ENCODE measurements at places on chromosomes 1 and 21.
A peak's percentile ranks its signal among the peaks of the same experiment; 100 is the strongest.

GRCh38 chr1:240212556-240212955, 120.9 kb downstream of the FMN2 start:
- DNase-seq: peak; percentile 52

DNA sequence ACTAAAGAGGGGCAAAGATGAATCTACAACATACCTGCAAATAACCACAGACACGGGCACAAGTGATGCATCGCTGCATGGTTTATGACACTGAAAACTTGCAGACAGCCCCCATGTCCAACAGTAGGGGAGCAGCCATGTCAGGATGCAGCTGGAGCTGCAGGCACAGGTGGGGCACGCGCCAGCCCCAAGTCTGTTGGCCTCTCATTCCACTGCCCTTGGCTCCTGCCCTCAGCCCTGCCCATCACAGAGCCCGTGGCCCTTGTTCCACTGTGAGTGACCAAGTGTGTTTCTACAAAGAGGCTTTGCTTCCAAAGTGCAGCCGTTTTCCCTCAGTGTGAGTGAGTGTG, 3.2 kb upstream of the PADI4 start:
- no peak for DNase-seq

DNA sequence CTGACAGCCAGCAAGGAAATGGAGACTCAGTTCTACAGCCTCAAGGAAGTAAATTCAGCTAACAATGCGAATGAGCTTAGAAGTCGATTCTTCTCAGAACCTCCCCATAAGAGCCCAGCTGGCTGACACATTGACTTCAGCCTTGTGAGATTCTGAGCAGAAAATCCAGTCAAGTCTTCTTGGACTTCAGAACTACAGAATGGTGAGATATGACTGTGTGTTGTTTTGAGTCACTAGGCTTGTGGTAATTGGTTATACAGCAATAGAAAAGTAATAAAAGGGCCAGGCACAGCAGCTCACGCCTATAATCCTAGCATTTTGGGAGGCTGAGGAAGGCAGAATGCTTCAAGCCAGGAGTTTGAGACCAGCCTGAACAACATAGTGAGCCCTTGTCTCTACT, 161.8 kb upstream of the IVNS1ABP start:
- DNase-seq: no peak

DNA sequence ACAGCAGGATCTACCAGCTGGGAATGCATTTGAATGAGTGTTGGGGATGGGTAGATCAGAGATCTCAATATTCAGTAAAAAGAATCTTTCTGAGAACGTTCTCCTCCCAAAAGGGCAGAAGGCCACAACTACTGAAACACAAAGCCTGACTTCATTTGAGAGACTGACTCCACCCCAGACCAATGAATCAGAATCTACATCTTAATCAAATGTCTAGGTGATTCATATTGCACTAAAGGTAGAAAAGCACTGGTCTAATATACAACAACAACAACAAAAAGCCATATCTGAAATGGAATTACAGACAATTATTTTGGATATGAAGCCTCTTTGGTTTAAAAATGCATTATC, 123.9 kb downstream of the SMYD3 start:
- DNase-seq: no peak

DNA sequence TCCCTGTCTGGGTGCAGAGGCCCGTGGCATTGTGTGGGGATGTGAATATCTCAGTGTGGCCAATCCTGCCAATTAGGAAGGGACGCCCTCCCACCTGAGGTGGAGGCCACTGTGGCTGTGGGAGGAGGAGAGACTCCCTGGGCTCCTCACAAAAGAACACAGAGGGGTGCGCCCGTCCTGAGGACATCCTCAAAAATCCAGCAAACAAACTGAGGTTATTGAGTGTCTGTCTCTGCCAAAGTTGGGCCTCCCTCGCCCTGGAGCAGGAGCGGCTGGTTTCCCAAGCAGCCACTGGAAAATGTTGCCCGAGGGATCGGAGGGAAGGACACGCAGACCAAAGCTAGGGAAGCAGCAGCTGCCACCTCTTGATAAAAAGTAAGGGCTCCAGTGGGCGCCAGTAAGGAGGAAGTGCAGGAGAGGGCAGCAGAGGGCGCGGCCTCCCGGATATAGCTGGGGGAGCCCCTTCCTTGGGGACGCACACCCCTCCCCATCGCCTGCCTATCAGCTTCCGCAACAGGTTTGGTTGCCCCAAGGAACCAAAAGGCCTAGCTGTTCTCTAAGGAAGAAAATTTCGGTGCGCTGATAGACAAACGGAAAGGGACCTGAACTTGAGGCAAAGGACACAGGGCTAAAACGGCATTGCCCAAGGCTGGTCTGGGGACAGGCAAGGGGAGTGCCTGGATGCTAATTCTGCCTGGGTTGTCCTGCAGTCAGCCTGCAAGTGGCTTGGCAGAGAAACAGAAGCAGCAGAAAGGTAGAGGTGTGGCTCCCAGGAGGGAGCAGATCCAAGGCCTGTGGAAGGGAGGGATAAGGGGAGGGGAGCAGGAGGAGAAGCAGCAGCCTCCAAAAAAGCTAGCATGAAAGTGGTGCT, 1.7 kb upstream of the GRIK3 start:
- DNase-seq: no peak

GRCh38 chr1:199002661-199003060, 363.8 kb downstream of the PTPRC start:
- DNase-seq: peak; percentile 29

GRCh38 chr1:164712131-164713036, 153.4 kb downstream of the PBX1 start:
- no peak for DNase-seq

- no peak for DNase-seq
Observed at GRCh38 chr1:98766255-98766654, 104.7 kb downstream of the SNX7 start.

DNA sequence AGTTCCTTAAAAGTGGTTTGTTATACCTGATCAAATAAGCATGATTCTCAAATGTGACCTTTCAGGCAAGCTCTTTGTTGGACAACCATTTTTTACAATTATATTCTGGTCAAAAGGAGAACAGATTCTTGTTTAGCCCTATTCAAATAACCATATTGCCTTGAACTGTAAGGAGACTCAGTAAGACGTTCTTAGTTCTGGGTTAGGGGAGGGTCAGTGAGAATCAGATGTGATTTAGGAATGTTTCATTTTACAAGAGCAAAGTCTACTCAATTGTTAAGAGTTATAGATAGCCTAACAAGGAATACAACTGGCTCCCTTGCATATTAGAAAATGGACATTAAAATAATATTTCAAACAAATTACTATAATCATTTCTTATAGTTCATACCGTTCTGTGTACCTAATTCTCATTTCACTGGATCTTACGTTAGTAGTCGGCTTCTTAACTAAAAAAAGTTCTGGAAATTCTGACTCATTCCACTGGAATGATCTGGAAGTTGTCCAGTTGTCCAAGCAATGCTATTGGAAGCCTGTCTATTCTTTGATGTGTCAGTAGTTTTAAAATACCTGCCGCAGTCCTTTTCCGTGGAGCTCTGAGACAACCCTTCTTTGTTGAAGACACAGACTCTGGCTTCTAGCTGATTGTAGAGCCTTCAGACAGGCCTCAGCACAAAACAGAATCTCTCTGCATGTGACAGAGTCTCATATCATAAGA, 88.8 kb downstream of the MAST2 start:
- DNase-seq: peak; percentile 80

- DNase-seq: no peak
Observed at GRCh38 chr1:96926176-96926575, 204.6 kb downstream of the PTBP2 start.

DNA sequence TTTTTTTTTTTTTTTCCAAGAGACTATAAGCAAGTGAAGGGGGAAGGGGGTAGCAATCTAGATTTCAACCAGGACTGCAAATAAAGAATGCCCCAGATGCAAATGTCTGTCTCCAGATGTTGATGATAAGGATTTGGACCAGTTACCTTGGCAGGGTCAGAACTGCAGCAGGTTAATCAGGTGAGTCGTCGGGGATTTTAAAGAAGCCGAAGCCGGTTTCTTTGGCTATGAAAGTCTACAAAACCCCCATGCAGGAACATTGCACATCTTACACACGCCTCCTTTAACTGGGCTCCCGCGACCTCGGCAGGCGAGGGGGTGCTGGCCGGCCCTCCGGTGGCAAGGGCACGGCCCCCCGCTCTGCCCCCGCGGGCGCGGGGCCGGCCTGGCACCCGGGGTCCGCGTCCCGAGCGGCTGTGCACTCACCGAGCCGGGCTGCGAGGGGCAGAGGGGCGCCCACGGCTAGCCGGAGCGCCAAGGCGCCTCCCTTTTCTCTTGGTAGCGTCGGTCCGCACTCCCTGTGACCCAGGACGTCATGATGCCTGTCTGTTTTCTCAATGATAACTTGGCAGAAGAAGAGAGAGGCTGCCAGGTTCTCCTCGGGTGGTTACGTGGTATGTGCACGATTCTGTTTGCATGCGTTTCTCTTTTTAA, 366.3 kb upstream of the ESRRG start:
- DNase-seq: peak; percentile 14

GRCh38 chr1:54309631-54310366, 96.4 kb downstream of the SSBP3 start:
- DNase-seq: no peak

GRCh38 chr1:228940926-228941325, 205.6 kb downstream of the RHOU start:
- DNase-seq: no peak

GRCh38 chr1:111270771-111271463, 19.7 kb upstream of the CHIA start:
- no peak for DNase-seq

DNA sequence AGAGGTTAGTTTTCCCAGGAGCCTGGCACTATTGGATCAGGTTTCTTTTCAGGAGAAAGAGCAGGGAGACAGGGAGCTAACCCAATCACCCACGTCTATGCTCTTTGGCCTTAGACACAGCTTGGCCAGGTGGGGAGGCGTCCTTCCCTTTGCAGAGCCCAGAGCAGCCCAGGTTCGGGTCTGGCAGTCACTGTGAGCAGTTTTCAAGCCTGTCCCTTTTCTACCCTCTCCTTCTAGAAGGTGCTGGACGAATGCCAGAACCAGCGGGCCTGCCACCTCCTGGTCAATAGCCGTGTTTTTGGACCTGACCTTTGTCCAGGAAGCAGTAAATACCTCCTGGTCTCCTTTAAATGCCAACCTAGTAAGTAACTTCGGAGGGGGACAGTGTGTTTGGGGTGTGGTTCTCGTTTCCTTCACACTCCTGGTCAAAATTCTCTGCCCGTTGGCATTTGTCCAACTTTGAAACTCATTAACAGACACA, 44.9 kb downstream of the EVA1C start:
- no peak for DNase-seq

DNA sequence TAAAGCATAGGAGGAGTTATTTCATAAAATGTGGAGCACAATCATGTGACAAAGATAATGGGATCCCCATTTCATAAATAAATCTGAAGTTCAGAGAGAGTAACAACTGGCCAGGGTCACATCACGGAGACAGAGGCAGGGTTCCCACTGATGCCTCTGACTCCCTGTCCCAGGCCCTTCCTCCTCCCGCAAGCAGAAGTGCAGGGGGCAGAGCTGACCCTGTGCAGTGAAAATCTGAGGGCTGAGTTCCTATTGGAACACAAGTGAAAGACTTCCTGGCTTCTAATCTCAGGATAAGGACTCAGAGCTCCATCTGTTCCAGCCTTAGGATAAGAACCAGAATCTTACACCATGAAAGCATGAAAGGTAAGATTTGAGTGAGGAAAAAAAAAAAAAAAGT, 22.0 kb downstream of the SELL start:
- DNase-seq: no peak

GRCh38 chr1:118890851-118891384, 97.2 kb downstream of the TBX15 start:
- DNase-seq: no peak

GRCh38 chr1:228044961-228045360, 37.5 kb upstream of the ARF1 start:
- no peak for DNase-seq

- DNase-seq: no peak
Observed at GRCh38 chr1:9827558-9828185, 3.9 kb upstream of the CLSTN1 start.

GRCh38 chr1:236168716-236169429, 26.5 kb downstream of the GPR137B start:
- peak; percentile 8 for DNase-seq

DNA sequence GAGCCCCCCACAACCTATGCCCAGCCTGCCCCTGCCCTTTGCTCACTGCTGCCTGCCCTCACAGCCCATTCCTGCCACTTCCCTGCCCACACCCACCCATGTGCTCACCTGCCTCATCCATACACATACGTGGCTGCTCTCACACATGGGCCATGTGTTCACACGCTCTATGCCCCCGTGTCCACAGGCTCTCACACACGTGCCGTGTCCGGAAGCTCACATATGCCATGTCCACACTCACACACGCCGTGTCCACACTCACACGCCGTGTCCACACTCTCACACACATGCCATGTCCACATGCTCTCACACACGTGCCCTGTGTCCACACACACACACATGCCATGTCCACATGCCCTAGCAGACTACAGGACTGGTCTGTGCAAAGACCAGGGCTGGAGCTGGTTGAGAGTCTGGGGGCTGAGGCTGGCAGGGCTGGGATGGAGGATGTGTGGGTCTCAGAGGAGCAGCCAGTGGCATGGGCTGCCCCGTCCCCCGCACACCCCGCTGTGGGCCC, 583 bp upstream of the RNF223 start:
- no peak for DNase-seq

DNA sequence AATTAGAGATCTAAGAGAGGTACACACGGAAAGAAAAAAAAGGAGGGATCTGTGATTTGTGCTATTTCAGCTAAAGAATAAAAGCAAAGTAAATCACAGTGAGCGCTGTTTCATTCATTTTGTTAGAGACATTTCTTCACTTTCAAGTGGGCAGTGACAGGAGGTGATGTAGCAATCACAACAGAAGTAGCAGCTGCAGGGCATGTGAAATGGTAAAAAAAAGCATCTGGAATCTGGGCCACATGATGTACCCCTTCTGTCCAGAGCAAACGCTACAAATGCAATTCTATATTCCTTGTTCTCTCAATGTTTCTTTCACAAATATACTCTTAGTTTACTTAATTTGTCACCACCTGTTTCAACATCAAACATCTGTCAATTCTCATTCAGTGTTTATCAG, 786.5 kb downstream of the LRRIQ3 start:
- no peak for DNase-seq

DNA sequence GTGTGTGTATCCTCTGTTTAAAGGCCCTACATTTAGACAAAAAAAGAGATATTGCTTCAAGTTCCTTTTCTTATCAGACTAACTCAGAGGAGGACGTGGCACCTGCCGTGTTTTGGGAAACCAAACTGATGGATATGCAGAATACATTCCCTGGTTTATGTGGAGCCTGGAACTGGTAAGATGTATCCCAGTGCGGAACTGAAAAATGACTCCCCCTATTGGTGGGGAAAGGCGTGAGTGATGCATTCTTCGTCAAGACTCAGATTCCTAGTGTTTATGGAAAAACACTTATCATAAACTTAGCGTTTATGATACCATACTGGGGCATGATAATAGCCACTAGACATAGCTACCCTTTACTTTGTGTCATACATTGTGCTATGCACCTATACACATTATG, 154.2 kb downstream of the ZNF326 start:
- no peak for DNase-seq

GRCh38 chr21:42069843-42070242, 1.3 kb upstream of the UMODL1 start:
- no peak for DNase-seq

DNA sequence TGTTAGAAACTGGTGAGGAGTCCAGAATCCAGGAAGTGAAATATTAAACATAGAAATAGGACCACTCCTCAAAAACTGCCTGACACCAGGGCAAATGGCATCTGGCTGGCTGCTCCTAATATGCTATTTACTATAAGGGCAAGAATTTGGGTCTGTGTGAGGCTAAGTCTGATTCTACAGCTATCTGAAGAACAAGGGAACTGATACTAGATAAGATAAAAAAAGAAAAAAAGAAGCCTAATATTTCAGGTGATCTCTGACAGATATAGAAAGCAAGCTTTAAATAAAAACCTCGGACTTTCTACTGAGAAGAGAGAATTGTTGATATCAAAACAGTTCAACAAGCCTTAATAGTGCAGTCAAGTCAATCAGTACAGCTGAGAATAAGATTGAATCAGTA, 42.1 kb upstream of the VAV3 start:
- DNase-seq: no peak
